SIG-M5 (cell line): ENCODE measurements at places on chromosomes 12 and 14.

DNA sequence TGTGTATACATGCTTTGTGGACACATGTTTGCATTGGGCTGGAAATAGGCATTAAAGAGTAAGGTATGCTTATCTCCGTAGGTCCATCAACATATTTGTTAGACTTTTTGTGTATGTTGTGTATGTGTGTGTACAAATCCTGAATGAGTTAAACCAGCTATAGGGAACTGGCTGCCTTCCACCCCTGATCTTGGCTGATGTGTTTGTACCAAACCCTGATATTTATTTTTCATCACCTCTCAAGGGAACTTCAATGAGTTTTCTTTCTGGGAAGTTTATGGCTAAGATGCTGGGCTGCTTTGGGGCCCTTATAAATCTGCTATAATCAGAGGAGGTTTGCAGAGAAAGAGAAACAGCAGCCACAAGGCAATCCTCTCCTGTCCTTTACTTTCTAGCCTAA lies 37.1 kb upstream of the CISTR start:
- no peak for DNase-seq

- no peak for DNase-seq
These were observed 152.4 kb downstream of the TMX1 start for GRCh38 chr14:51392416-51392815.

DNA sequence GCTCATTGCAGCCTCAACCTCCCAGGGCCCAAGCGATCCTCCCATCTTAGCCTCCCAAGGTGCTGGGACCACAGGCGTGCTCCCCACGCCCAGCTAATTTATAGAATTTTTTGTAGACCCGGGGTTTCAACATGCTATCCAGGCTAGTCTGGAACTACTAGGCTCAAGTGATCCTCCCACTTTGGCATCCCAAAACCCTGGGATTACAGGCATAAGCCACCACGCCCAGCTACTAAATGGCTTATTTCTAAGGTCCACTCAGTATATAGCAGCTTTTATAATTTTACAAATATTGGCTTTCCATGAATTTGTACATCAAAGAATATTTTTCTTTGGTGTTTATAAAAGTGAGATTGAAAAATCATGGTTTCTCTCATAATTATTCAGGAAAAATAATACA lies 167.8 kb downstream of the TTC7B start:
- no peak for DNase-seq

DNA sequence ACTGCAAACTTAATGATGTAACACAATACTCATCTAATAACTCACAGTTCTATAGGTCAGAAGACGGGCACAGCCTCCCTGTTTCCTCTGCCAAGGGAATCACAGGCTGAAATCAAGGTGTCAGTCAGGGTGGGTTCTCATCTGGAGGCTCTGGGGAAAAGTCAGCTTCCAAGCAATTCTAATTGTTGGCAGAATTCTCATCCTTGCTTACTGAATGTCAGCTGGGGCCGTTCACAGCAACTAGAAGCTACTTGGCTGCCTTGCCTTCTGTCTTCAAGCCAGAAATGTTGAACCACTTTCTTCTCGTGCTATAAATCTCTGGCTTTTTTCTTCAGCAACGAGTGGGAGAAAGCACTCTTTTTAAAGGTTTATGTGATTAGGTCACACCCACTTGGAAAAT lies 80.1 kb upstream of the PDZRN4 start:
- DNase-seq: no peak

- DNase-seq: no peak
These were observed 38.7 kb downstream of the DEGS2 start for GRCh38 chr14:100120522-100121269.

- DNase-seq: no peak
These were observed 87.8 kb downstream of the ZFP36L1 start for GRCh38 chr14:68704736-68705720.

GRCh38 chr14:53793790-53794505 lies 162.7 kb downstream of the BMP4 start:
- DNase-seq: no peak

DNA sequence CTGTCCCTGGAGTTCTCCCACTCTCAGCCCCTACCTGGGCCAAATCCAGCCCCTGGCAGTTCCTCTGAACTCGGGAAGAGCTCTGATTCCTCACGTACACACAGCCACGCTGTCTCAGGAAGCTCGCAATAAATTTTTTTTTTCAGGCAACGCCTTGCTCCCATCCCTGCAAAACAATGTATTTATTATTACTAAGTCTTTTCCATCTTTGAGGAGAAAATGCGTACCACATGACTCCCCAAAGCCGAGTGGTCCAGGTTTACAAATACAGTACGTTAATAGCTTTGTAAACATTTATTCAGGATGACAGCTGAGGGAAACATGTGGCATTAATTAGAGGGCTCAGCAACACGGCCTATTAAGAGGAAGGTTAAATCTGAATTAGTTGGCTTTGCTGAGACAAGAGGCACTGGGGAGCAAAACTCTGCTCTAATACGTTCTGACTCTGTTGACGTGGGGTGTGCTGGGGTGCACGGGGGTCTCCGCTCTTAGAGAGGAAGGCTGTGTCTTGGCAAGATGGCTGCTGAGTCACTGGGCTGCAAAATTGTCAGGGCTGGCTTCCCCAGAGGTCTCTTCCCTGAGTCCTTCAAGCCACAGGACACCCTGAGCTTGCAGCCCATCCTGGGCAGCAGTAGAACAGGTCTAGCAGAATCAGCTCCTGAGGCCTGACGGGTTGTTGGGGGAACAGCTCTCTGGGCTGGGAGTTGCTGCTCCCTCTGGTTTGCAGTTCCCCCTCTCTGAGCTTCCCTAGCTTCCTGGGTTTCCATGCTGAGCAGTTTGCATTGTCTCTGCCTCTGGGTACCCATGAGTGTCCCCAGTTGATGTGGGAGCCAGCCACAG lies 185.2 kb upstream of the TBX3 start:
- DNase-seq: no peak

DNA sequence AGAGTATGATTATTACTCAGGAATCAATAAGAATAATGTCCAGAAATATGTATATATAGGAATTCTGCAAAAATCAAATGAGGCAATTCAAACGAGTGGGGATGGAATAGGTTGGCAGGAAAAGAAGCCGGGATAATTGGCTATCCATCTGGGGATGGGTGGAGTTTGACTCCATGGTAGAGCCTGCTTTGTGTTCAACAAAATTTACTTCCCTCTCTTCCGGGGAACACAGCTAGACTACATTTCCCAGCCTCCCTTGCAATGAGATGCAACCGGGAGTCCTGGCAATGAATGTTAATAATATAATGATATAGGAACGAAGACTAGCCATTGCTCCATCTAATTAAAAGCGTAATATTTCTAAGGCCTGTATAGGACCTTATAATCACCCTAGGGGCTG lies 146.6 kb downstream of the EFCAB11 start:
- no peak for DNase-seq

- DNase-seq: no peak
These were observed 7.1 kb upstream of the SERPINA9 start for GRCh38 chr14:94483071-94483451.

DNA sequence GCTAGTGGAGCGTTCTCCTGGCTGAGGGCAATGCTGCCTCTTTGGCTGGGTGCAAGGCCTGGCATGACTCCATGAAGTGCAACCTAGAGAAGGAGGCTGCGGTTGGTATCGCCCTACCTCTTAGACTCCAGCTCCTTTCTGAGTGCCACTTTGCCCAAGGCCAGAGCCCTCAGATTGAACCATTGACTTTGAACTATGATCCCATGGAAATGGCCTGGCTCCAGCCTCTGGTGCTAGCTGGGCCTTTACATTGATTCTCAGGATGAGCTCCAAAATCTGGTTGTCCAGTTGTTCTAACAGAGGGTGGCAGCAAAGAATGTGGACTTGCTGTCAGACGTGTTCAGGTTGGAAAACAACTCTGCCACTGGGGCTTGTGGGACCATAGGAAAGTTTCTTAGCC lies 16.1 kb upstream of the SMOC1 start:
- no peak for DNase-seq

DNA sequence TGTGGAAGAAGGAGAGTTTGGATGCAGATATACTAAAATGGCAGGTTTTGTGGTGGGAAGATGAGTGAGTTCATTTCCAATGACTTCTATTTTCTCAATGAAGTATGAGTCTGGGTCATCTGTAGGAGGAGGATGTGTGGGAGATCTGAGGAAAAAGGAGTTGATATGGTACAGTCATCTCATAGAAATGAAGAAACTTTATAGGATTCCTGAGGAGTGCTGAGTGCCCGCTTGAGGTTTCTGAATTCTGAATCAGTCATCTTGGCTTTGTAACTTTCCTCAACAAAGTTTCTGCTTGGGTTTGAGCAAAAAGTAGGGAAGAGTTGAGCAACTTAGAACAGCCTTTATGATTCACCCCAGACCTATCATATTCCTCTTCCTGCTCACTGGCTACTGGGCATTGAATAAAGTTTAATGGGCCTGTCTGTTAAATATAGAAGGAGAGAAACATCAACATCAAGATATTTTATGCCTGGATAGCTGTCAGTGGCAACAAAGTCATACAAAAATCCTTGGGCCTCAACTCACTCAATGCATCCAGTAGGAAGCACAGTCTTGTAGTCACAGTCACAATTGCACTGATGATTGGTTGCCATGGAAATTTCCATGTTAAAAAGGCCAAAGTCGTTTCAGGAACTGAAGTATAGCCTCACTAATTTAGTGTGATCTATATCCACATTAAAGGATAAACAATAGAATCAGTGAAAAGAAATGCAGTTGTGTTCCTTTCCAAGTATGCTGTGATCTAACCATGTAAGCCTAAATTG lies 284.7 kb downstream of the DUSP6 start:
- no peak for DNase-seq

DNA sequence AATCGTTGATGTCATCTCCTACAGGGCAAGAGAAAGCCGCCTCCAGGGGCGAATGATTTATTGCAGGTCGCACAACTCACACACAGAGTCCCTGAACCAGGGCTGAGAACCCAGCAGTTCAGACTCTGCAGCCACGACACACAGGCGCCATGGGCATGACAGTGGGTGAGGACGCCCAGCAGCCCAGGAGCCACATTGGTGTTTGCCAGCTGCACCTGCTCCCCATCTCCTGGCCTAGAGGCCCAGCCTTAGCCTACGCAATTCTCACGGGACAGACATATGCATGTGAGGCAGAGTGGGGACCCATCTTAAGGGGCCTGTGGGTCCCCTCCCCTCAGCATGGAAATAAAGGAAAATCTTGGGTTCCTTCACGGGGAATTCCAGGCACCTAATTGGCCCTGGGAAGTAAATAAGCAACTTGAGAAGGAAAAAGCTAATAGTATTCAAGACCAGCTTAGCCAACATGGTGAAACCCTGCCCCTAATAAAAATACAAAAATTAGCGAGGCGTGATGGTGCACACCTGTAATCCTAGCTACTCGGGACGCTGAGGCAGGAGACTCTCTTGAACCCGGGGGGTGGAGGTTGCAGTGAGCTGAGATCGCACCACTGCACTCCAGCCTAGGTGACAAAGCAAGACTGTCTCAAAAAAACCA lies 69.3 kb downstream of the RIMBP2 start:
- no peak for DNase-seq

DNA sequence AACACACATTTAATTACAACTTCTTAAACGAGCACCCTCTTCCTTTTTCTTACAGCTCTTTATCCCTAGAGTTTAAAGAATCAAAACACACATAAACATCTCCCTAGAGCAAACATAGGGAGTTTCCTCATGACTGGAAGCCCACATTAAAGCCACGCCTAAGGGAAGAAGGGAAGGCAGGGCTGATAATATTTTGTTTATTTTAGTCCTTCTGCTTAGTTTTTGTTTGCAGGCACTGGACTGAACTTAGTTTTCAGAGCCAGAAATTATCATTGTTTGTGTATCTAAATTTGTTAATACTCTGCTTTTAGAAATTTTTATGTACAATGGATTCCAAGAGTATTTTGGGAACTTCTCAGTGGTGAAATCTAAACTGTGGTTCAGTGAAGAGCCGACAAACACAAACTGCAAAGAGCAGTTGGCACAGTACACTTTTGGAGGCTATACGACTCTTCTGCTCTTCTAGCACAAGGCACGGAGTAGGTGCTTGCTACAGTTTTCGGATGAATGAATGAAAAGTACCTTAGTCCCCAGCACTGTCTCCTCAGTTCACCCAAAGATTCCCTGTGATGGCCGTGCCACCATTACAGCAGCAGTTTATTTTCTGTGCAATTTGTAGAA lies 17.6 kb upstream of the AMIGO2 start:
- DNase-seq: no peak
